NCI-H1694 (cell line): ENCODE measurements at places on chromosomes 11 and 22.

- no peak for DNase-seq
These were observed 57.0 kb upstream of the ADORA2A start for GRCh38 chr22:24370401-24370800.

DNA sequence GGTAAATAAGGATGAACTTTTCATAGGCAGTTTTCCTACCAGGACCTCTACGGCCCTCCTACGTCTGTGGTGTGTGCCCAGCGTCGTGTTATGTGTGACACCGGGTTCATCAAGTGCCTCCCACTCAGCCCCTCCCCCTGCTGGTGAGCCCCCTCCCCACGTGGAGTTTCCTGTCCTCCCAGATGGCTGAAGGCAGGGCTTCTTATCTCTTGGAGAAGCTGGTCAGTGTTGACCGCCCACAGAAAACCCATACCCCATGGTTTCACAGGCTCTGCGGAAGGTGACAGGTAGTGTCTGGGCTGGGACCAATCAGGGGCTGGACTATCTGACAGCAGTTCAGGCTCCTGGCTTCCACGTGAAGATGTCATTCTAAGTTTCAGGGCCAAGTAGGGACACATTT lies 393.5 kb downstream of the TBC1D22A start:
- DNase-seq = no peak

DNA sequence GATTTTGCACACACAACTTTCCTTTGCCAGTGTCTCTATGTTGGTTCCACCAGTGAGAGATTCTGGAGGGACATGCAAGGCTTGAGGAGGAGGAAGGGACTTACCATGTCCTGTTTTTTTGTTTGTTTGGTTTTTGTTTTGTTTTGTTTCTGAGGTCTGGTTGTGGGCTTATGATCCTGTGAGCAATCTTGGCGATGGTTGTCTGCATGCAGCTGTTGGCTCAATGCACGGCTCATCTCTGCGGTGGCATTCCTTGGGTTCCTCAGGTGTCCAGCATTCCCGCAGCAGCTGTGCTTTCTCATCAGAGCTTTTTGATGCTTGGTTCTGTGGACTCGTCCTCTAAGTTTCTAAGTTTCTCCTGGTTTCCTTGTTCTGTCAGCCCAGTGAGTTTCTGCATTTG lies 4.8 kb upstream of the NNMT start:
- DNase-seq = no peak

GRCh38 chr11:14202251-14203196 lies 156.5 kb downstream of the RRAS2 start:
- no peak for DNase-seq

DNA sequence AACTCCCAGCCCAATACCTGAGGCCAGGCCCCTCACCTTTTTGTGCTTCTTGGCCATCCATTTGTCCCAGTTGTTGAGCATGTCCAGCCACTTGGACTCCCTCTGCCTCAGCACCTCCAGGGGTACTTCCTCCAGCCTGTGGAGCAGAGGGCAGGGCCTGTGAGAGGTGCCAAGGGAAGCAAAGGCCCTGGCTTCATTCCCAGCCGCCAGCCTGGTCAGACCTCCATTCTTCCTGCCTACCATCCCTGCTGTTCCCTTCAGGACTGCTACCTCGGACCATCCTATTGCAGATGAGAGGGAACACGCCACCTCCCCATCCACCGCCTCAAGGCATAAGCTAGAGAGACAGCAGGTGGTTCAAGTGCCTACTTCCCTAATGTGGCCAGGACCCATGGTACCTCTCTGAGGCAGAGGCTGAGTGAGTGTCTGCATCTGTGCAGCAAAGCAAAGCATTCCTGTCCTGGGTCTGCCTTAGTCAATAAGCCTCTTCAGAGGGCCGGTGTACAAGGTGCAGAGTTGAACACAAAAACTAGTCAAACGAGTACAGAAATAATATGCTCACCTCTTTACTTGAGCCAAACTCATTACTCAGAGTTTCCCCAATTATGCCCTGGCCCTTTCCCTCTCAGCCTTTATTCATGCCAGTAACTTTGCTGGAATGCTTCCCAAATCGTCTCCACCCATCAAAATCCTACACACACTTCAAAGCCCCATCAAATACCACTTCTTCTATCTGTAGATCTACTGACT lies 15.4 kb upstream of the CASTOR1 start:
- DNase-seq = no peak

GRCh38 chr11:94968334-94968958 lies 4.9 kb downstream of the CWC15 start:
- no peak for DNase-seq

GRCh38 chr22:29470159-29470855 lies 9.7 kb upstream of the NEFH start:
- DNase-seq = no peak

DNA sequence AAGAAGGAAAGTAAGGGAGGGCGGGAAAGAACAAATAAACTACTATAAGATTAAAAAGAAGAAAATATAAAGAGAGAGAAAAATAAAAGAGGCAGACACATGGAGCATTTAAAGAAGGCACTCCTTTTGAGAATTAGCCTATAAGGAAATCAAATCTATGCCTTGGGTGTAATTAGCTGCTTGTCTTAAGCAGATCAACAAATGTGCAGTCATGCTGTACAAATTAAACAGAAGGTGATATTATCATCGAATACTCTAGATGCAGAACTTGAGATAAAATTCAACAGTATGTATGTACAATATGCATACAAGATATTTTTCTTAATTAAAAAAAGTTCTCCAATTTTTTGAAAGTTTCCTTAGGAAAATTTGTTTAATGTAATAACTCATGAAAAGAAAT lies 623.0 kb upstream of the CHORDC1 start:
- DNase-seq = no peak

DNA sequence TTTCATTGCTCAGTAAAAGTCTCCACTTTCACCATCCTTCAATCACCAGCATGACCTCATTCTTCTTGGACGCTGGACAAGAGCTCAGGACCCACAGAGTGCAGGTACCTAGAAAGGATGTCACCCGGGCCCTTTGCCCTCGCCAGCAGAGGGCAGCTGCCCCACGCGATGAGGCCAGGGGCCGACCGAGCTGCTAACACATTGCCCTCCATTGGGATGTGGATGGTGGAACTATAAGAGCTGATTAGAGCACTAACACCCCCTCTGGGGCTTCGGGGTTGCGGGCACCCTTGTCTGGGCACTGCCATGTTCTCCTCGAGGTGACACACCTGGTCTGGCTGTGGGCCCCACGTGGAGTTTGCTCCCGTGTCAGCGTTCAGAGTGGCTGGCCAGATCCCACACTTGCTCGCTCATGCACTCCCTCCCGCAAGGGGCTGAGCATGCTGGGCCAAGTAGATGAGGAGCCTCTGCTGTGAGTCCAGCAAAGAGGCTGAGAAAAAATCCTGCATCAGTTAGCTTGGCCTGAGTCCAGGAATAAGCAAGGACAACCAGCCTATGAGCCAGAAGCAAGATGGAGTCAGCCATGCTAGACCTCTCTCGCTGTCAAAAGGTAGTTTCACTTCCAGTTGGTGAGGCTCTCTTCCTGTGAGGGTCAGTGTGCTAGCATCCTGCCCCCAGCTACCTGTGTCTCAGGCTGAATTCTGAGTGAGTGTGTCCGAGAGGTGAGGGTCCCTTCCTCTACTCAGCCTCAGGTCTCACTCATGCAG lies 9.8 kb downstream of the KRTAP5-6 start:
- no peak for DNase-seq

DNA sequence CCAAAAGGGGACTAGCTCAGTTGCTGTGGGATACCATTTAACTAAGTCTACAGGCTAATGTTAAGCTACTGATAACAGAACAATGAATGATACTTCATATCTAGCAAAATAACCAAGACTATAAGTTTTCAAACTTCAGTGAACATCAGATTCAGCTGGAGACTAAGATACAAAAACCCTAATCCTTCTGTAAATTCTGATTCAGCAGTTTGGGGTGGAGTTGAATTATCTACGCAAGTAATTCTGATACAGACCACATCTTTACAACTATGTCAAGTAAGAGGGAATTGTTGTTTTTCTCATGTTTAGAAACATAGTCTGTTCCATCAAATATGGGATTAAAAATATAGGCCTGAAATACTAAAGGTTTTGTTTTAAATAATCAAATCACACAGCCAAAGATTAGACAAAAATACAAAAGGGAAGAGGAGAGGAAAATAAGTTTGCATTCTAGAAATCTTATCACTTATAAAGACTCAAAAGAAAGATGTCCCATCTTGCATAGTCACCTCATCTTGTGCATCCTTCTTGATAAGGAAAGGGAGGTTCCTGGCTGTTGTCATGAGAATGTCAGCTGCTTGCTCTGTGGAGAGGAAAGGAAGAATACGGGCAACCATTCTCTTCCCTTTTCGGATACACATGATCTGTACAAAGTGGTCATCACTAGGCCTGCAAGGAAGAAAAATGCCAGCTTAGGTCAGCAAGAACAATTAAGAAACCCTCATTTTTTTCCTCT lies 21.4 kb downstream of the PATL1 start:
- no peak for DNase-seq

DNA sequence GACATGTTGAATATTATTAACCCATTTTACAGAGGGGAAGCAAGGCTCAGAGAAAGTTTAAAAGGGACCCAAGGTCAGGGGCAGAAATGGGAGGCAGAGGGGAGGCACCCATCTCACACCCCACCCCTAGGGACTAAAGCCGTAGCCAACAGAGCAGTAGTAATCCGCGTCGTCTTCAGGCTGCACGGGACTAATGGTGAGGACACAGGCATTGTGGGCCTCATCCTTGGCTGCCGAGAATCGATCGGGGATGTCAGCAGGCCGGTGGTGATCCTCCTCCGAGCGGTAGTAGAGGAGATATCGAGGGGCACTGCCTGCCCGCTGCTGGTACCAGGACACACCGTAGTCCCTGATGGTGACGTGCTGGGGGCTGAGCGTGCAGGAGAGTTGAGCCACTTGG lies 1.5 kb downstream of the VPREB3 start:
- DNase-seq = no peak

GRCh38 chr22:46147471-46148267 lies 2.7 kb upstream of the PPARA start:
- no peak for DNase-seq

- no peak for DNase-seq
These were observed 111.5 kb downstream of the RPL27A start for GRCh38 chr11:8794126-8794525.

DNA sequence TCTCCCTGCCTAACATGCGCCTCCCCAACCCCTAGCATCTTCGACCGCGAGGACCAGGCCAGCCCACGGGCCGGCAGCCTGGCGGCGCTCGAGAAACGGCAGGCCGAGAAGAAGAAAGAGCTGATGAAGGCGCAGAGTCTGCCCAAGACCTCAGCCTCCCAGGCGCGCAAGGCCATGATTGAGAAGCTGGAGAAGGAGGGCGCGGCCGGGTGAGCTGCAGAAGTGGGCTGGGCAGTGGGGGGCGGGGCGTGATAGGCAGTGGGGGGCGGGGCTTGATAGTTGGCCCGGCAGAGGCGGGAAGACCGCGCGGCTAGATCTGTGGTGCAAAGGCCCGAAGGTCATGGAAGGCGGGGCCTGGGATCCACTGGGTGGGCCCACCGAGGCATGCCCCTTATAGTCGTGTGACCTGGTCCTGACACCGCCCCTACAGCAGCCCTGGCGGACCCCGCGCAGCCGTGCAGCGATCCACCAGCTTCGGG lies 8.7 kb downstream of the SELENOM start:
- no peak for DNase-seq

- DNase-seq = no peak
These were observed 96.2 kb upstream of the NTM start for GRCh38 chr11:131274233-131274632.

GRCh38 chr11:76610371-76610770 lies 60.2 kb downstream of the LRRC32 start:
- DNase-seq = no peak
